ENCODE measurements at places on chromosomes 3 and 15.

DNA sequence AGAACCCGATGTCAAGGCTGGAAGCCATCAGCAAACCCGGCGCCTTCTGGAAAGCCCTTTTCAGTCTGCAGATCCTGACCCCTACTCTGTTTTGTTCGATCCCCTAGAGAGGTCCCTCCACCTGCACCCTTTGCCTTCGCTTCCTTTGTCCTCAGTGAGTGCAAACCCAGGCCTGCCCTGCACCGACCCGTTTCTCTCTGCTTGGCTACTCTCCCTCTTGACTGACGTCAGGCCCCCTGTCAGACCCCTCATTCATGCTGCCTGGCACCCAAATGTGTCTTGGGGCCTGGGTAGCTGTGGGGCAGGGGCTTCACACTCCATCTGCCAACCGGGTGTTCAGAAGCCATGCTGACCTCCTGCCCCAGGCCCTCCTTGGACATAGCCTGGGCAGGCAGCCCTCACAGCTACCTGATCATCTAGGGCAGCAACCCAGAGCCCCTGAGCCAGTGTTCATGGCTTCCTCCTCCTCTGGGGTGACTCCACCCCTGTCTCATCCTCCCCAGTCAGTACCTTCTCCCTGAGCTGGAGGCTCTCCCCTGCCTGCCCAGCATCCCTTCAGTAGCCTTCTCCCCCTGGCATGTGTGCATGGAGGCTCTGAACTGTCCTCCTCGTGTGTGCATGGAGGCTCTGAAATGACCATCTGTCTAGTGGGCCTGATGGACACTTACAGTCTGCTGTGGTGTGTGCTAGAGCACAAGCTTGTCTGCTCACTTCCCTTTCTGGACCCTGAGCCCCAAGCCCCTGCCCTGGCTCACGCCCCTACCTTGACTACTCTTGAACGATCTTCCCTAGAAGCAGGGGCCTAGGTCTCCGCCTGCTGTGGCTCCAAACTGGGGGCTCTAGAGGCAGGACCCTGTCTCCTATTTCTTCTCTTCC, 69.4 kb downstream of the EXOG start:
- no peak for DNase-seq

- no peak for DNase-seq
Observed at GRCh38 chr15:77335298-77335697, 84.6 kb downstream of the PEAK1 start.

DNA sequence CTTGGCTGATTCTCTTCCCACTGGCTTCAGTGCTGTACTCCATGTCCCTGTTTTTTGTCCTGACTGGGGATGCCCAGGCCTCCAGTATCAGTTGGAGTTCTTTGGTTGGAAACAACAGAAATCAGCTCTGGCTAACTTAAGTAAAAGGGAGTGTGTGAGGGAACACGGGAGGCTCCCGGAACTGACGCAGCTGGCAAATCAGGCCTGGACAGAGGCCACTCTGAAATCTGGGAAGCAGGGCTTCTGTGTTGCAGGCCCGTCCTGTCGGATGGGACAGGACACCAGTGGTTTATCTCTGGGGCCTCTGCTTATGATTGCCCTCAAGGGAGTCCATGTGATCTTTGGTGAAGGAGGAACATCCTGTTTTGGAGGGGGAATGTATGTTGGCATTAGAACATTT, 124.3 kb downstream of the CHCHD6 start:
- DNase-seq, result no peak

GRCh38 chr3:151314137-151314536, 2.5 kb downstream of the GPR87 start:
- DNase-seq, result no peak

DNA sequence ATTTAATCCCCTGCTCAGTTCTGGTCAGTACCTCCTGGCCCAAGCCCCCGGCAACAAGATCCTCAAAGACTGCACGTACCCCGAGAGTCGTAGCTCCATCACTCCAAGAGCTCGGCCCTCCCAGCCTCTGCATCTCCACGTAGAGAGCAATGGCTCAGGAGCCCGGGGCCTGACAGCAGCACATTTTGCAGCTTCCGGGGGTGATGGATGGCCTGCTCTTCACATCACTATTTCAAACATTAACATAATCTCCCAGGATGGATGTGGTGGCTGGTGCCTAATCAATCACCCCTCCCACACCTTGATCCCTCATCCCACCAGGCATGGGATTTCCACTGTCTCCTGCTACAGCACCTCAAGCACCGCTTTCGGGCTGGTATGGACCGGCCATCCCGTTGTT, 28.1 kb downstream of the CACNA2D2 start:
- DNase-seq, result no peak

DNA sequence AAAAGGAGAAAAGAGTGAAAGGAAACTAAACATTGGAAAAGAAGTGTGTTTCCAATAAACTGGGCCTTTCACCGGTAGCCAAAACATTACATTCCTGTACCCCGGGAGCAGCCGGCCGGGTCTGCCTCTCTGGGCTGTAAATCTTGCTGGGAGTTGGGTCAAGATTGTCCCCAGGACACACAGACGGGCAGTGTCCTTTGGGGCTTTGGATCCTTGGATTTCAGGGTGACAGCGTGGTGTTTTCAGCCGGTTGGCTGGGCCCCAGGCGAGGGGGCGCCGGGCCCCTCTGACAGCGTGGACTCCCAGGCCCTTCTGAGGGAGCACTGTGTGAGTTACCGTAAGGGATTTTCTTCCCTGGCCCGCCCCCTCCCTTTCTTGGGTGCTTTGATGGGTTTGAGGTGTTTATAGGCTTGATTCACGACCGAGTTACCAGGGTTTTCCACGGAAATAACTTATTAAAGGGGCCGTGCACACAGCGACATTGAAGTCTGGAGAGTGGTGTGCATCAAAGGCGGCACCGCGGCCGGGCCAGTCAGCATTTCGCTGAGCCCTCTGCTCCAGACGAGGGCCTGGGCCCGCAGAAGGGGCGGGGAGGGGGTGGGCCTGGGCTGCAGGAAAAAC, 27.4 kb downstream of the SMAD6 start:
- DNase-seq, result no peak

- no peak for DNase-seq
Observed at GRCh38 chr3:162760789-162761188, 1264.2 kb downstream of the OTOL1 start.

GRCh38 chr3:115689928-115690327, 66.6 kb downstream of the GAP43 start:
- no peak for DNase-seq

DNA sequence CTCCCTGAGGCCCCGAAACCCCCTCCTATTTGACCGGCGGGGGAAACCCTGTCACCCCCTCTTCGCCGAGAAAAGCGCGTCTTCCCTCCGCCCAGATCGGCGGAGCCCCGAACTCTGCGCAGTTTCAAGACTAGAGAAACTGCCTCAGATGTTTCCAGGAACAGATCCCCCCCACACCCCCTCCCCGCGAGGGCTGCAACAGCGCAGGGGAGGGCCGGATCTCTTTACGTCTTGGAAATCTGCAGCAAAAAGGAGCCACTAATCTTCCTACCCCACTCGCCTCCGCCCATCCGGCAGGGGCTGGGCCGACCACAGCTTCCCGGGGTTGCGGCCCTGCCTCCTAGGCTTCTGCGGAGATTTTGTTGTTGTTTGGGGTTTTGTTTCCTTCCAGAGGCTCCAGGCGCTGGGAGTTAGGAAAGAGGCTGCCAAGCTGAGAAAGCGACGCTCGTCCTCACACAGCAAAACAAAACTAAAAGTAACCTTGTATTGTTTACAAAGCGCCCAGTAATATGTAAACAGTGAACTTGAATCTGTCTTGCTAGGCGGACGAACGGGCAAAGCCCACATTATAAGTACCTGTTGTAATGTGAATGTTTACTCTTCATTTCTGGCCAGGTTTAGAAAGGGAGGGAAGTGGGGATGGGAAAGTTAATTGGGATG, 2.2 kb downstream of the FOXB1 start:
- no peak for DNase-seq

Data from NCI-H187 (cell line).